ENCODE measurements at places on chromosomes 1 and 21.

DNA sequence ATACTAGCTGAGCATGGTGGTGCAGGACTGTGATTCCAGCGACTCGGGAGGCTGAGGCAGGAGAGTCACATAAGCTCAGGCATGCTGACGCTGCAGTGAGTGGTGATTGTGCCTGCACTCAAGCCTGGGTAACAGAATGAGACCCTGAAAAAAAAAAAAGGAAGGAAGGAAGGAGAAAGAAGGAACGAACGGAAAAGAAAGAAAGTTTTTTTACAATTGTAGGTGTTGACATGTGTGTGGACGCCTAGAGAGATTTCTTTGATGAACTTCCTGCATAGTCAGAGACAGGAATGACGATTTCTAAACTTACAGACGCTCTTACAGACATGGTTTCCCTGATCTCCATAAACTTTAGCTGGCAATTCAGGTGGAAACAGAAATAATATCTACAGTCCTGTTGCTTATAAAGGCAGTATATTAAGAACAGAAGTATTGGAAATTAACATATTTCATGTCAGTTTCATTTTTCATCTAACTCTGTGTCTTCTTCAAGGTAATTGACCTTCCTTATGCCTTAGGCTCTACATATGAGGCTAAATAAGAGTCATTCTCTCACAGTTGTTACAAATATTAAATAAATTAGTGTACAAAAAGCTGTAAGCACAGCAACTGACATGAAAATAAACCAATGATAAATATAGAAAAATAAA, 4.1 kb downstream of the SAMSN1 start:
- peak; percentile 53 for DNase-seq

DNA sequence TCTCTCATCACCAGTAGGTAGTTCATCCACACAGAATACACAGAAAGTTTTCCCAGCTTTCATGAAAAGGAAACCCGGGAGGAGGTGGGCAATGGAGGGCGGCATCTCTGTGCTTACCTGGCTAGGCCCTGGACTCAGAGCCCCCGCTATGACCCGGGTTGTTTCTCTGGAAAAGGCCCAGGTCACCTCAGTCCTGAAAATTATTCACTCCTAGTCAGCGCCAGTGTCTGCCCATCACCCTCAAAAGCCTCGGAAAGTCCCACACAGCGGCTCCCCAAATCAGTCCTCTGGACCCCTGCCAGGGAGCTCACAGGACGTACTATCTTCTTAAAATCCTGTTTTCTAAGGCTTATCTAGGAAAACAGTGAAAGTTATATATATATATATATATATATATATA, 51.2 kb downstream of the TCP10L start:
- DNase-seq = no peak

GRCh38 chr21:42535602-42536171, 22.0 kb downstream of the SLC37A1 start:
- DNase-seq = no peak

GRCh38 chr1:152623203-152623844, 421 bp upstream of the LCE3A start:
- DNase-seq = no peak

GRCh38 chr1:59892841-59893811, 33.4 kb downstream of the CYP2J2 start:
- DNase-seq = no peak

GRCh38 chr21:18164933-18165332, 79.7 kb upstream of the CHODL start:
- DNase-seq = no peak

GRCh38 chr1:3561702-3562101, 49.6 kb downstream of the MEGF6 start:
- DNase-seq = no peak

GRCh38 chr1:109112056-109112651, 1.8 kb upstream of the ELAPOR1 start:
- DNase-seq = peak; percentile 55

- no peak for DNase-seq
Measured at GRCh38 chr1:233459470-233459945, 132.0 kb downstream of the MAP3K21 start.

DNA sequence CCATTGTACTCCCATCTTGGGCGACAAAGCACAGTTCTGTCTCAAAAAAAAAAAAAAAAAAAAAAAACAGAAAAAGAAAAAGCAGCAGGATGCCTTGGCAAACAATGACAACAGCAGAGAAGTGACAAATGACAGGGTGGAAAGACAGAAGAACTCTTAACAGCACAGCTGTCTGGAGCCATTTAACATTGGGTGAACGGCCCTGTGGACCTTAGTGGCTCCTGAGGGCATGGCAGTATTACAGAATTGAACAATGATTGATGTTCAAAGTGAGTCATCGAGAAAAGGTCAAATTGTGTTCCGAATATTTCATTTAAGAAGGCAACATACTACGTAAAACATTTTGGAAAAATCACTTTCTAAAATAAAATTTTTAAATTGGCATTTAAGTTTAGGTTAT, 30.0 kb downstream of the DNASE2B start:
- no peak for DNase-seq

All from inflammatory macrophage treated with lipopolysaccharide for 4 hours (primary cell).